Aorta (tissue), 5 donors: ENCODE measurements at places on chromosomes 1 and 21. TPM values are rescaled to one million over a fixed set of nuclear protein-coding genes. Genes with fewer than 3 reads are reported as not detected.

GRCh38 chr1:212012034-212012740 is 23.2 kb downstream of the INTS7 start:
- H3K4me3 ChIP-seq, result no peak overlapping the region
- H3K27me3 ChIP-seq, result no peaks in the 10 kb centered on the region
- no peaks in the 10 kb centered on the region for H3K4me1 ChIP-seq
- H3K27ac ChIP-seq, result no peak overlapping the region
- H3K36me3 ChIP-seq, result peaks cover 3% of the 10 kb centered on the region

DNA sequence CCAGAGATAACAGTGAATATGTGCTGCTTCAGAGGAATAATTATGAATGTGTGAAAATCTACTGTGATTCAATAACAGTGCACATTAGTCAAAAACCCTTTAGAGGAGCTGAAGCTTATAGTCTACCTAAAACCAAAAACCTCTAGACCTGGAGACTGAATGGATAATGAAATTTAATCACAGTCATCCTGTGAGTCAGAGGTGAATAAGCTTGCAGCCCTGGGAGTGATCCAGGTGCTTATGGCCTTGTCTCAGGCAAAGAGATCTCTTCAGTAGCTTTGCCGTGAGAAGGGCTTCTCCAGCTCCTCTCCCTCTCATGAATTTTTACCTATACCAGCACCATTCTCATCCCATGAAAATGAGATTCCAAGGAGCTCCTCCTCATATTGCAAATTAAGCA is 81.3 kb upstream of the RGS4 start:
- no peaks in the 10 kb centered on the region for H3K27me3 ChIP-seq
- H3K4me3 ChIP-seq, result no peak overlapping the region
- H3K27ac ChIP-seq, result no peak overlapping the region

DNA sequence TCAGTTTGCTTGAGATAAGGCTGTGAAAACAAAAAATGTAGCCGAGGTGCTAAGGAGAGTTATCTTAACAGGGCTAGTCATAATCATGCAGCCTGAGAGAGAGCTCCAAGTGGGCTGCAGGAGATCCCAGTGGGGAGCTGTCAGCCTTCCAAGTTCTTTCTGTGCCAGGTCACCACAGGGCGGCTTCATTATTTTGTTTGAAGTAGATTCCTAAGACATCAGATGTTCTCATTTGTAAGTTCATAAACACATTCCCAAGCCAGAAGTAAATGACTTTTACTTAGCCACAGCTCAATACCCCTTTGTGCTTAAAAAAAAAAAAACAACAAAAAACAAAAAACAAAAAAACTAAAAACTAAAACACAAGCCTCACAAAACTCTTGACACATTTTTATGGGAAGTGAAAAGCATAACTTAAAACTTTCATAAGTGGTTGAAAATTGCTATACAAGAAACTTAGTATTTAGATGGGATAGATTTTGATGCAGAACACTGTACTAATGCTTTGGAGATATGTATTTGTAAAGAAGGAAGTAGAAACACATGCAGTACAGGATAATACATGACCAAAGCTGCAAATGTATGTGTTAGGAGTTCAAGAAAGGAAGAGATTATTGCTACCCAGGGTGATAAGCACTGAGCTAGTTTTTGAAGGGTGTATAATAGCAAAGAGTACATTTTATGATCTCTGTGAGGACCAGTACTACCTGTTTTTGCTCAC is 8.6 kb downstream of the CDC14A start:
- no peak overlapping the region for H3K4me3 ChIP-seq
- no peaks in the 10 kb centered on the region for H3K27me3 ChIP-seq
- no peak for DNase-seq
- no peaks in the 10 kb centered on the region for H3K36me3 ChIP-seq

The CD46 gene
- 189 TPM for total RNA-seq

The DTL gene
- total RNA-seq, result 1.2 TPM

The HSD11B1 gene
- total RNA-seq, result 13.9 TPM
